ENCODE measurements at places on chromosomes 11 and 22. TPM values are rescaled to one million over a fixed set of nuclear protein-coding genes. Genes with fewer than 3 reads are reported as not detected.

- DNase-seq, result no peak
These were observed 27.9 kb downstream of the ASCC2 start for GRCh38 chr22:29810216-29810615.

DNA sequence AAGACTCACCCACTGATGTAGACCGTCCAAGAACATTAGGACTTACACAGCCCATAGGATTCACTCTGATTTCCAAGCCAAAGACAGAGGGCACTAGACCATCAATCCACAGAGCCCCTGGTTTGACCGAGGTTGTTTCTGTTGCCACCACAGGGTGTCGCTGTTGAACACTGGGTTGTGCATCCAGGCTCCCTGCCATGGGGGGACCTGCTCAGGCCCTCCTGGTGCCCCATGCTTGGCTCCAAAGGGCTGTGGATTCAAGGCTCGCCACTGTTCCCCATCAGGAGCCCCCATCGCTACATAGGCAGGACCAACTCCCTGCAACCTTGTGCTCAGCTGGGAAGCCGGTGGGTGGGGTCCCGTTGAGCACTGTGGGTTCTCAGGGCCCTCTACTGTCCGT is 128.0 kb upstream of the ANO1 start:
- no peak for DNase-seq

GRCh38 chr11:117159892-117160291 is 15.8 kb downstream of the PAFAH1B2 start:
- DNase-seq, result no peak

Gene CSF2RB
- total RNA-seq, result 0.64 TPM

Gene ADAMTS8
- total RNA-seq, result not detected

All from HFFc6 (cell line).